Activated CD8-positive, alpha-beta memory T cell treated with anti-CD3 and anti-CD28 coated beads, Interleukin-2, amount 10 ng/mL, durations not matched to agents 7 days and 5 days (primary cell): ENCODE measurements at places on chromosomes 3 and 15. TPM values are rescaled to one million over a fixed set of nuclear protein-coding genes. Genes with fewer than 3 reads are reported as not detected.

- no peak overlapping the region for H3K4me3 ChIP-seq
- DNase-seq = no peak
- H3K27ac ChIP-seq = no peak overlapping the region
Measured at GRCh38 chr3:107600780-107601179, 78.0 kb downstream of the BBX start.

DNA sequence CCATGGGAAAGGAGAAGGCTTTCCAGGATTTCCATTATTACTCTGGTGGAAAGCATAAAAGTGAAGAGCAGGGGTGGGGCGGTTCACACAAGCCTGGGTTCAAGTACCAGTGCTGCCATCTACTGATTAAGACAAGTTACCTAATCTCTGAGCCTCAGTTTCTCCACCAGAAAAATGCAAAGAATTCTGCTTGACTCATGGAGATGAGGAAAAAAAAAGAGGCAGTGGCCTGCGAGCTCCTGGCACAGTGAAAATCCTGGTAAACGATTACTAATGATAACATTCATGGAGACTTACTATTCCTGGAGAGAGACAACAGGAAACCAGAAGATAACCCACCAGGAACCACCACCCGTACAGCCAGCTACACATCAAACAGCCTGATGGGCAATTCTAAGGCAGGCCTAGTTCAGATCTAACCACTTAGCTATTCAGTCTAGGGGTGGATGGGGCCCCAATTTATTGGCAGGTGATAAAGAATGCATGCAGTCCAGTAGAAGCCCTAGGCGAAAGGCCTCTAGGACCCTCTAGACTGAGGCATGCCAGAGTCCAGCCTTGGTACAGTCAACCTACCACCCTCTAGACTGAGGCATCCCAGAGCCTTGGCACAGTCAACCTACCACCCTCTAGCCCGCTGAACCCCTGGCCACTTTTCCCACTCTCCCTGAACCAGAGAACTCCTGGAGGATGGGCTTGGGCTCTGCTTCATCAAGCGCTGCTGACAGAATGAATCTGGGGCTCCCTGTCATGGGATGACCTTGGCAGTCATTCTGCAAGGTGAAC, 2.5 kb downstream of the AMOTL2 start:
- peaks cover 53% of the 10 kb centered on the region for H3K27me3 ChIP-seq
- no peak for DNase-seq
- H3K4me1 ChIP-seq = peaks cover 8% of the 10 kb centered on the region
- no peak overlapping the region for H3K4me3 ChIP-seq
- H3K27ac ChIP-seq = no peak overlapping the region

Gene PARP14
- total RNA-seq = 194 TPM

- H3K27me3 ChIP-seq = no peaks in the 10 kb centered on the region
- H3K4me3 ChIP-seq = no peak overlapping the region
- no peaks in the 10 kb centered on the region for H3K4me1 ChIP-seq
Measured at GRCh38 chr3:63179862-63180522, 98.1 kb upstream of the SYNPR start.

GRCh38 chr3:134690226-134690625, 39.4 kb upstream of the KY start:
- no peak overlapping the region for H3K27ac ChIP-seq
- H3K4me1 ChIP-seq = no peaks in the 10 kb centered on the region
- H3K4me3 ChIP-seq = no peak overlapping the region
- DNase-seq = no peak
- H3K27me3 ChIP-seq = peaks cover 4% of the 10 kb centered on the region

- peaks cover 4% of the 10 kb centered on the region for H3K27me3 ChIP-seq
- no peak overlapping the region for H3K4me3 ChIP-seq
- H3K36me3 ChIP-seq = no peaks in the 10 kb centered on the region
- H3K4me1 ChIP-seq = peaks cover 28% of the 10 kb centered on the region
Measured at GRCh38 chr3:46442576-46443530, 21.9 kb downstream of the LTF start.

DNA sequence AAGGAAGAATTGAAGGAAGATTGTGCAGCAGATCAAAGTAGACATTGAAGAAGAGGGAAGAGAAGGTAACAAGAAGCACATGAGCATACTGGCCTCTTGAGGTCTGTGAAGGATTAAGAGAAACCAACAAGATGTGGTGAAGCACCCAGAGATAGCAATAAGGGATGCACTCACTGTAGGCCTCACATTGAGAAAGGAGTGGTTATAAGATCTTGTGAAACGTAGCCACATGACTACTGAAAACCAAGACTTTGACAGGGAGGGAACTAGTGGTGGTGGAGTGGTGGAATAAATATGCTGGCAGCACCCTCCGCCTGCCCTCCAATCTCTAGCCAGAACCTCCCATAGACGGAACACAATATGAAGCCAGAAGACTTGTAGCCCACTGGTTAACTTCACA, 651.2 kb downstream of the DIPK2A start:
- no peaks in the 10 kb centered on the region for H3K36me3 ChIP-seq
- H3K4me3 ChIP-seq = no peak overlapping the region
- no peaks in the 10 kb centered on the region for H3K27me3 ChIP-seq
- no peak for DNase-seq
- H3K27ac ChIP-seq = no peak overlapping the region

Gene CCRL2
- 10.0 TPM for total RNA-seq
